ENCODE measurements at places on chromosomes 11 and 22.
A peak's percentile ranks its signal among the peaks of the same experiment; 100 is the strongest.

GRCh38 chr11:35712533-35712932 lies 50.0 kb downstream of the TRIM44 start:
- no peak for DNase-seq

- no peak for DNase-seq
These were observed 831 bp upstream of the TMEM135 start for GRCh38 chr11:87036756-87037449.

DNA sequence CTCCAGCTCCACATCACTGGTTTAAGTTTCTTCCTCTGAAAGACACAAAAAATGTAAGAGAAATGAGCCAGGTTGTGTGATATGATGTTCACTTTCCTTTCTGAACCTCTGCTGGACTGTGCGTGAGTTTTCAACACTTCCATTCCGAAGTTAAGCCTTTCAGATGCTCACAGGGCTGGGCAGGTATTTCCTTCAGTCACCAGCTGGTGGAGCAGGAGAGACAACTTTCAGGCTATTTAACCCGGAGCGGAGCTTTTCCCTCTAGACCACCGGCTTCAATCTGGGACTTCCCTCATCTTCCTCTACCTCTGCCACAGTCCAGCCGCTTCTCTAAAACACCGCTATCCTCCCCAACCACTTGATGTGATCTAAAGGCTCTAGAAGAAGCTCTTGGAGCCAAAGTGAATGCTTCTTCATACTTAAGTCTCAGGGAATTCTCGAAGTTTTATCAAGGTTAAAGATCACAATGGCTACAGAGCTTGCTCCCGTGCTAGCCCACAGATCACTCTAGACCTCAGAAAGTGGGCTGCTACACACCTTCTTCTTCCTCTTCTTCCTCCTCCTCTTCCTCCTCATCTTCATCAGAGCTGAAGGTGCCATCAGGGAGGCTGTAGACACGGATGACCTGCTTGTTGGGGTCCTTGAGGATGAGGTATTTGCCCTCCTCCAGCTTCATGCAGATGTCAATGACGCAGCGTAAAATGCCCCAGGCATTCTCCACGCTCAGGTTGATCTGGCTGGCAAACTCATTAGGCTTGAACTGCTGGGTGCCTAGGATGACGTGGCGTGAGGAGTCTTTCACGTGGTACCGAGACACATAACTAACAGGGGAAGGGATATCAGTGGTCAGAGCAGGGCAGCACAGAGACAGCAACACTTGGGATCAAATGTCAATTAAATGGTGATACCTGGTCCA lies 4.4 kb upstream of the FOXRED2 start:
- peak; percentile 39 for DNase-seq

GRCh38 chr11:125272821-125273220 lies 108.3 kb downstream of the PKNOX2 start:
- DNase-seq, result no peak

DNA sequence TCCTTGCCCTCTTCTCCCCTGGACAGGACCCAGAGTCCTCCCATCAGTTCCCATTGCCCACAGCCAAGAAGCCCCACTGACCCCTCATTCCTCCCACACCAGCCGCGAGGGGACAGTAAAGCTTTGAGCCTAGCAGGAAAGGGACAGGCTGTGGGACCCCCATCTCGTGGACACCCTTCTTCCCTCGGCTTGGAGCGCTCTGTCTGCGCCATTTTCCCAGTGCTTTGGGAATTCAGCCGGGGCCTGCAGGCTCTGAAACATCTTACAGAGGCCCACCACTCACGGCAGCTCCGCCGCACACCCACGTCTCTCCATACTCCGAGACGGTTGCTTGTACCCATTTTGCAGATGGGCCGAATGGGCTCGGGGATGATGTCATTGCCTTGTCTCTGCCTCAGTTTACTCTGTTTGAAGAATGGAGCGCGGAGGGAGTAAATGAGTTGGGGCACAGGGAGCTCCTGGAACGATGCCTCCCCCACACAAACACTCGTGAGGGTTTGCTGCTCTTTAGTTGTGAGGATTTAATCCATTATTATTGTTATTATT lies 447.7 kb downstream of the TBC1D22A start:
- DNase-seq, result no peak

DNA sequence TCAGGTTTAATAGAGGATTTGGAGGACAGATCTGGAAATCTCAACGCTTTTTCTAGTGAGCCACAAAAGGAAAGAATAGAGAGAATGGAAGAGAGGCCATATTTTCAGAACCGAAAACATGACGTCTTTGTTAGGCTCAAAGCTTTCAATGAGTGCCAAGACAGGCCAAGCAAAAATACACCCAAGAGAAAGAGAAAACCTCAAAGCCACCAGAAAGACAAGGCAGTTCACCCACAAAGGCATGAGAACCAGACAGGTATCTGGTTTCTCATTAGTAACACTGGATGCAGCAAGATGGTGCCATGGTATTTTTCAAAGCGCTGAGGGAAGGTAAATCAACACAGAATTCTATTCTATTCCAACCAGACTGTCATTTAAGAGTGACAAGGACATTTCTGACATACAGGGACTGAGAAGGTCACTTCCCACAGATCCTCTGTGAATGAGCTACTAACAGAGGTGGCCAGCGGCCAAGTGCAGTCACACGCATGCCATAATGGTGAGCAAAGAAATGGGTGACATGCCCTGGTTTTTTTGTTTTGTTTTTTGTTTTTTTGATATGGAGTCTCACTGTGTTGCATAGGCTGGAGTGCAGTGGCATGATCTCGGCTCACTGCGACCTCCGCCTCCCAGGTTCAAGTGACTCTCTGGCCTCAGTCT lies 41.9 kb downstream of the TOLLIP start:
- no peak for DNase-seq

GRCh38 chr11:78187366-78188285 lies 800 bp downstream of the KCTD21 start:
- no peak for DNase-seq

DNA sequence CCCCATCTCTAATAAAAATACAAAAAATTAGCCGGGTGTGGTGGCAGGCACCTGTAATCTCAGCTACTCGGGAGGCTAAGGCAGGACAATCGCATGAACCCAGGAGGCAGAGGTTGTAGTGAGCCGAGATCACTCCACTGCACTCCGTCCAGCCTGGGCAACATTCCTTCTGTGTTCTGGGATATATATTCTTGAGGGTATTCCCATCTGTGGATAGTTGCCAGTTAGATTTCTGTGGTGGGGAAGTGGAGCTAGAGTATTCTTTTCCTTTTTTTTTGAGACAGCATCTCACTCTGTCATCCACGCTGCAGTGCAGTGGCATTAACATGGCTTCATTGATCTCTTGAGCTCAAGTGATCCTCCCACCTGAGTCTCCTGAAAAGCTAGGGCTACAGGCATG lies 9.1 kb upstream of the ZNF74 start:
- no peak for DNase-seq

DNA sequence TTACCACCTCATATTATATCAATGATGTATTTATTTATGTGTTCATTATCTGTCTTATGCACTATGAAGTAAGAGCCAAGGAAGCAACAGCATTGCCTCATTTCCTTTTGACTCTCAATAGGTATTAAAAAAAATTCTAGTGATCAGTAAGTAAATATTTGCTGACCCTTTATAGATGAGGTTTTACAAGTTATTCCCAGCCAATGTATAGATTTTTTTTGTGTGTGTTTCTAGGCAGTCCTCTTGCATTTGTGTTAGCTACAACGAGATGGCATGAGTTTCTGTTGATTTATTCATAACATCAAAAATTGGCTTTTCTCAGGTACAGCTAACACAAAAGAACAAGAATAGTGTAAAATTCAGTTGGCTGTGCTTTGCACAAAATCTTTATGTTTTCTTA lies 4.7 kb downstream of the OR1S2 start:
- DNase-seq, result no peak

- no peak for DNase-seq
These were observed 38.0 kb downstream of the PHF21B start for GRCh38 chr22:44971651-44972362.

DNA sequence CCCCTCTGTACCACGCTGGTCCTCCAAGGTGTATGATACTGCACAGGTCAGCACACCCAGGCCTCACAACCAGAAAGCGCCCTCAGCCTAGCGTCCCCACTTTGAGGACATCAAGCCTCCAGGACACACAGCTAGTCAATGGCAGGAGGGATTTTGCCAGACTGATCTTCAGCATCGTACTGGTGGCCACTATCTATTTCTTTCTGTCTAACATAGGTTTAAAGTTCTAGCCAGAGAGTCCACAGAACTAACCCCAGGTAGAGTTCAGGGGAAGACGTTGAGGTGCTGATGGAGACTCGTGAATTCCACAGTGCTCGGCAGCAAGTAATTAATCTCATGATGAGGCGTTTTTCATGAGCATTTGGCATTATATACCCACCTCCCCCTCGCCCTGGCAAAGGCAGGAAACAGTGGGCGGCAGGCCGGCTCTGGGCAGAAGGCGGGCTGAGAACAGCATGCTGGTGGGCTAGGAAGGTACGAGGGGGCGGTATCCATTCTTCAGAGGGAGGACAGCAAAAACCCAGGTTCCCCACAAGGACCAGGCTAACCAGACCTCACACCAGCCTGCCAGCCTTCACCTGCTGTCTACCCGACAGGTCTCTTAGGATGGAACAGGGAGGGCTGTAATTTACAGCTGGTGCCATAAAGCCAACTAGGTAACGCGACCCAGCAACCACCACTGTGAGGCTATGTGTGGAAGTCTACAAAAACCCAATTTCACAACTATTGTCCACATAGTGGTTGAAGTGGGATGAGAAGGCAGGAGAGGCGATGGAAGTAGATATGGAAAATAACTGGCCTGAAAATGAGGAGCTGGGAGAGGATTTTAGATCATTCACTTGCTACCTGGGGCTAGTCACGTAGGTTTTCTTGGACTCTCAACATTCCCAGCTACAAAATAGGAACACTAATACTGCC lies 18.5 kb downstream of the MYH9 start:
- DNase-seq, result peak; percentile 61

GRCh38 chr11:44752713-44753112 lies 26.0 kb downstream of the TSPAN18 start:
- DNase-seq, result no peak

DNA sequence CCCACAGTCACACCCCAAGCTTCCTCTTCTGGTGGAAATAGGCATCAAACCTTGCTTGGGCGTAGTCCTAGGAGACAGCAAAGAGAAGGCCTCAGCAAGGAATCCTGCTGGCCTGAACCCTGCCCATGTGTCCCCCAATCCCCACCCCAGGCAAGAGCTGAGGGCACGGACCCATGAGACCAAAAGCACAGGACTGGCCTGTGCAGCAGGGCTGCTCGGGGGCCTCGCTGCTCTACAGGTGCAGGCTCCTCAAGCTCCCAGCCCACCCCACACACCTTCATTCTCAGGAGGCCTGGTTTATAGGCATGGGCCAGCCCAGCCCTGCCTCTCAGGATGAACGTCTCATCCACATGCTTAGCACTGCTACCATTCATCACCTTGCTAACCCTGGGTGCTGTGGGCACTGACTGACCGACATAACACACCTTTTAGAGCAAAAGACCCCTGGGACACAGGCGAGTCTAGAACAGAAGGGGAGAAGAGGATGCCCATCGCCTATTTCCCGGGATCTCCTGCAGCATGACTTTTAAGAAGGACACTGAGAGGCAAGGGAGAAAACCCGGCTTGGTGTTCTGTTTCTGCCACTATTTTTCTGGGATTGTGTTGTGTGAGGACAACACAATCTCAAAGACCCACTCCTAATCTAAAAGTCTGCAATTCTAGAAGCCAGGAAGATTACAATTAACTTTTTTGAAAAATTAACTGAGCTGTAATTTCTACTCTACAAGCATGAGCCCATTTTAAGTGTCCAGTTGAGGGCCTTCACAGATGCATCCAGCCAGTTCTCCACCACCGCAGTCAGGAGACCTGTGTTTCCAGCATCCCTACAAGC lies 15.4 kb downstream of the TCIRG1 start:
- DNase-seq, result no peak

- no peak for DNase-seq
These were observed 11.0 kb downstream of the SULT4A1 start for GRCh38 chr22:43851058-43851978.

DNA sequence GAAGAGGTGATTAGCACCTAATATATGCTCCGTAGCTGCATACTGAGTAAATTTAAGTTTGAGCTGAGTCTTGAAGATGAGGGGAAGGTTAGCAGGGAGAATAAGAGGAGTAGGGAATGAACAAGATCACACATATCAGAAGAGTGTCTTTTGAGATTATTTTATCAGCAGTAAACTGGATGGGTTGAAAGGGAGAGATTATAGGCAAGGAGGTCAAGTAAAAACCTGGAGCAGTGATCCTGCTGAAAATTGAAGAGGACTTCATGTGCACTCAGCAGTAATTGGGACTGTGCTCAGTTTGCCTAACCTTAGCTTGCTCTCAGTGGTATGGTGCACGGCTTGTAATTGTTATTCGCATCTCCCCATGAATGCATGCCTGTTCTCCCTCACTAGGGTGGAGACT lies 79.5 kb upstream of the PICALM start:
- no peak for DNase-seq

- DNase-seq, result no peak
These were observed 43.1 kb downstream of the ARL14EP start for GRCh38 chr11:30365793-30366517.

DNA sequence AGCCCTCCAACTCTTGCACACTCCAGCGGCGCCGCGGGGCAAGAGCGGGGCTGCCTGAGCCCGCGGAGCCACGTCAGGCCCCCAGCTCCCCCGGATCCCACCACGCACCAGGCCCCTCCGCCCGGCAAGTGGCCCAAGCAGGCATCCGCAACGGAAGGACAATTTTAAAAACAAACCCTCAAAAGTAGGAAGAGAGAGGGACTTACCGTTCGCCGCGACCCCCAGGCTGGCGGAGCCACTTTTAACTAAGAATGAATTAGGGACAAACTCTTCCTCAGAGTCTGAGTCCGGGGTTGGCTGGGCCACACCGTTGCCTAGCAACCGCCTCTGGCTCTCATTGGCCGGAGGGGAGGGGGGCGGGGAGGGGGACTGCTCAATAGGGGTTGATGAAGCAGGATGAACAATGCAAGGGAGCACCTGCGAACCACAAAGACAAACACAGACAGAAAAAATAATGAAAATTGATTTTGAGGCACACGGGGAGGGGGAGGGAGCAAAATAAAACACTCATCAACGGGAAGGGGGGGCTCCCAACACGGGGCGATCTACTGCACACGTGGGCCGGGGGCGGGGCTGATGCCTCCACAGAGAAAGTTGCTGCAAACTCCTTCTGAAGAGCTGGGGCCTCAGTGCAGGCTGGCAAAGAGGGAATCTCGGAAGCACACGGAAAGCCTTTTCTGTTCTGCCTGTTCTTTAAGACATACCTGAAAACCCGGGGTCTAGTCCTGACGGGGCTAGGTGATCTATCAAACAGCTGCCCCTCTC lies 387.5 kb upstream of the NARS2 start:
- no peak for DNase-seq

- DNase-seq, result no peak
These were observed 40.5 kb downstream of the GRAMD4 start for GRCh38 chr22:46660604-46661201.

GRCh38 chr11:19306179-19306944 lies 65.6 kb upstream of the E2F8 start:
- no peak for DNase-seq

- DNase-seq, result no peak
These were observed 574.3 kb downstream of the NTM start for GRCh38 chr11:131944736-131945135.
